ENCODE measurements at places on chromosomes 13 and 19.
A peak's percentile ranks its signal among the peaks of the same experiment; 100 is the strongest.

- no peak for DNase-seq
Observed at GRCh38 chr13:28621449-28621848, 37.5 kb upstream of the POMP start.

DNA sequence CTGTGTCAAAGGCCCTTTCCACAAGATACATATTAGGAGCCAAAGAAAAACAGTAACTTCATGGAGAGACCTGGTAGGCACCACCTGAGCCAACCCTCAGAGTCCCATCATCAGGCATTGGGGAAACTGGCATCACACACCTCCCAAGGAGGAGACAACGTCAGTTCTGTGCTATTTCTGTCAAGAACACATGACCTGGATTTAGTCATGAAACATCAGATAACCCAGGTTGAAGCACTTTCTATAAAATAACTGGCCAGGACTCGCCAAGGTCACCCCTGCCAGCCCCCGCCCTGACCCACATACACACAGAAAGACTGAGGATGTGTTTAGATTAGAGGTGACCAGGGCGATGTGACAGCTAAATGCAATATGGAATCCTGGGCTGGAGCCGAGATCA, 35.6 kb downstream of the COL4A1 start:
- DNase-seq = no peak

DNA sequence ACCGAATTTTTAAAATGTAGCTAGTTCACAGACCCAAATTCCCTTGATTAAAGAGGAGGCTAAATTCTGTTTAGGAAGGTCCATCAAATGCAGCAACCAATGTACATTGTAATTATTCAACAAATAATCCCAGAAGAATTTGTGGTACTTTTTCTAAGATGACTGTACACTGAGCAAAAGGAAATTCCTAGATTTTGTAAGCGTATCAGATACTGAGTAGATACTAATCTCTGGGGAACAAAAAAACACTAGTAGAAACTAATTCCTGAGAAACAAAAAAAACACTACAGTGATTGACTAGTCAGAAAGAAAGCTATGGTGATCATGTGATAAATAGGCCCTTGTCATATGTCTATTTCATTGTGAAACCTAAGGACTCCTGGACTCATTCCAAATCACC, 246.1 kb downstream of the PCDH17 start:
- DNase-seq = no peak

DNA sequence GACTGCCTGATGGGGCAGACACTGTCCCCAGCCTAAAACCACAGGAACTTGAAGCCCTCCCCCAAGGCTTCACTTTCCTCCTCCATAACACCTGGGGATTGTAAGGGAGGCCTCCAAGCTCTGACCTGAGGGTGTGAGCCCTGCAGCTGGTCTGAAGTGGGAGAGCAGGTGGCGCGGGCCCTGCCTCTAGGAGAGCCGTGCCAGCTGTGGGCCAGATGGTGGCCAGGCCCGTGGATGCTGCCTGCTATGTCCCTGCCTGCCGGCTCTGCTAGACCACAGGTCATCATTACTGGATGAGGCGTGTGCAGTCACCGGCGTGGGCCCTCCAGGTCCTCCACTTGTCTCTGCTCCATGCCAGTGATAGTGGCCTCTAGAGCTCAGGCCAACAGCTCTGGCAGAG, 3.5 kb upstream of the KLHL26 start:
- DNase-seq = no peak

DNA sequence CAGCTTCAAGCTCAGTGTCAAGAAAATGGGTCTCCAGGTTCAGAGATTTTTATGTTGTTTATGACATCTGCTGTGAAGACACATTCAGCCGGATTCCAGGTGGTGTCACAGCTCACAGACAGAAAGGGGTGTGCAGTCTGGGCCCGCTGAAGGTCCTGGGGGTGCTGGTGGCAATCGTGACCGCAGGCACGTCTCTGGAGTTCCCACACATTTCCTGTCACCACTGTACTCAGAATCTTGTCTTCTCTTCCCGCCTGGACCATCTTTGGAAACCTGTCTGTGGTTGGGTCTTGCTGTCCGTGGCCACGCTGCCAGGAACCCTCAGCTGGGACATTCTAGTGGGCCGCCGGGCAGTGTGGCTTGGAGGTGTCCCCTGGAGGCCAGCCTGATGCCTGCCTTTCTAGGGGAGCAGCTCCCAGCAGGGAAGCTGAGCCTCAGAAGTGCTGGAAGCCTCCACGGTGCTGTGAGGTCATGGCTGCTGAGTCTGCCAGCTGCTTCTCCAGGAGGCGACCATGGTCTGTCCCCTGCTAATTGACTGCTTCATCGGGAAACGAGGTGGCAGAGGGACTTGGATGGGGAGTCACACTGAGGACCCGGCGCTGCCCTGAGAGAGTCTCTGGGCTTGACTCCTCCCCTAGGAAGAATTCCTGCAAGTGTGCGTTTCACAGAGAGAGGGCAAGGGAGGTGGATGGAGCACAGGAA, 3.7 kb downstream of the TEX29 start:
- DNase-seq = no peak

- DNase-seq = peak; percentile 66
Observed at GRCh38 chr13:63910511-63910910, 2494.9 kb upstream of the PCDH20 start.

DNA sequence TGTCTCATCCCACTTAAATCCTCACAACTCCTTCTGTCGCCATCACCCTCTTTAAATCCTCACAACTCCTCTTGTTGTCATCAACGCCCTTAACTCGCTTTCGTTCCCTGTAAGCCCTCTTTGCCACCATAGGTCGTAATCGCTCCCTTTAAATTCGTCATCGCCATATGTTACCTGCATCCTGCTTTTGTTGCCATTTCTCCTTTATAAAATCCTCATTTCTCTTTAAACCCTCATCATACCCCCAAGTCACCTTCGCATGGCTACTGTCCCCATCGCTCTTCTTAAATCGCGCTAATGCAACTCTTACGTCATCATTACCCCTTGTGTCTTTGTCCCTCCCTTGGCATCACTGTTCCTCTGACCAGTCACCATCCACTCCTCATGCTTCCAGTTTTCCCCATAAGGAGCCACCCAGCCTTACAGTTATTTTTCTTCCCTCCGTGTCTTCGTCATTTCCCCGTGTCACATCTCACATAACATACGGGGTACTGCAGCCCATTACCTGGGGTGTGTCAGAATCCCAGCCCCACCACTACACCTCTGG, 539 bp downstream of the PLD3 start:
- peak; percentile 39 for DNase-seq

- no peak for DNase-seq
Observed at GRCh38 chr13:52686376-52686775, 33.7 kb downstream of the SUGT1 start.

- DNase-seq = peak; percentile 83
Observed at GRCh38 chr13:44191504-44192171, 182.0 kb upstream of the SERP2 start.

GRCh38 chr13:25466880-25467279, 95.1 kb downstream of the ATP8A2 start:
- DNase-seq = no peak

GRCh38 chr19:32812036-32812435, 57.5 kb downstream of the SLC7A9 start:
- no peak for DNase-seq

DNA sequence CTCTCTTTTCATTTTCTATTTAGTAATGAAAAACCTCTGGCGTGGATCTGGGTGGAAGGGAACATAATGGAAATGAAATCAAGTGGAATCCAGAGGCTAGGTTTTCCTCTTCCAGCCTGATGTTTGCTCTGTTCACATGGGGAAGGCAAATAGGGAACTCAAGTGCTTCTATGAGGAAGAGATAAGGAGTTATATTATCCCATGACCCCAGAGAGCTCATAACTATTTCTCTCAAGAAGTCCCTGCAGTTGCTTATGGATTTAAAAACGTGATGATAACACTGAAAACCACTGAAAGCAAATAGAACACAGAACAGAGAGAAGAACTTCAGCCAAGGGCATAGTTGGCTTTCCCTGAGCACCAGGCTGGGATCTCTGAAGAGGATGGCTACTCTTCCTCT, 157.8 kb downstream of the B3GLCT start:
- DNase-seq = no peak

GRCh38 chr13:109196948-109197347, 567.5 kb downstream of the MYO16 start:
- peak; percentile 67 for DNase-seq

DNA sequence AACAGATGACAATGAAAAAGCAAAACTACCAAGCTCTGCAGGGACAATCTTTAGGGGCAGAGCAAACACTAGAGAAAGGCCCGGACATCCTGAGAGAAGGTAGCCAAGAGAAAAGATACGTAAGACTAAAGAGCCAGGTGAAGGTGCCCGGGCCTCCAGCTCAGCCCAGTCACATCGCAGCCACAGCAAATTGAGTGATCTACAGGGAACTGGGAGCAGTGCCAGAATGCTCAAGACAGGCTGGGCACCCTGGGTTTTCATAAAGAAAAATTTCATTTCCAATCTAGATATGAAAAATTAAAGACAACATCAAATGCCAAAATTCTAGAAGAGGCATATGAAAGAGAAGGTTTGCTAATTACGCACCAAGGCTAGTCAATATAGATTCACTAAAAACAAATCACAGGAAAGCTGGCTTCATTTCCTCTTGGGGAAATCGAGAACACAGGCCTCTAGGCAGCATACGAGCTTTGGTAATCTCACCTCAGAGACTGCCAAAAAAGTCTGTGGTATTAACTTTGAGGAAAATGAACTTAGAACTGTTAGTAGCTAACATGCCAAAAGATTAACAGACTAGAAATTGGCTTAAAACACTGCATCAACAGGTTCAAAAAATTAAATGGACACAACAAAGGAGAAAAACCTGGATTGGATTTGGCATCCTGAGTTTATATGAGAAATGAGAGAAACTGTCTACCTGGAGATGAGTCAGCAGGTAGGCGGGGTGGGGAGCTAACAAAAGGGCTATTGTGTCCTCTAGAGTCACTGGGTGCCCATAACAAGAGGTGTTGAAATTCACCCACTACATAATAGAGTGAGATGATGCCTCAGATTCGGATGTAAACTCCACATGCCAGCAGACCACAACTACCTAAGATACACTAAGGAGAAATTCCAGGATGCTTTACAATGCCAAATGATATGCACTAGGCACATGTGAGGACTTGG, 6.6 kb downstream of the ANKRD10 start:
- no peak for DNase-seq

DNA sequence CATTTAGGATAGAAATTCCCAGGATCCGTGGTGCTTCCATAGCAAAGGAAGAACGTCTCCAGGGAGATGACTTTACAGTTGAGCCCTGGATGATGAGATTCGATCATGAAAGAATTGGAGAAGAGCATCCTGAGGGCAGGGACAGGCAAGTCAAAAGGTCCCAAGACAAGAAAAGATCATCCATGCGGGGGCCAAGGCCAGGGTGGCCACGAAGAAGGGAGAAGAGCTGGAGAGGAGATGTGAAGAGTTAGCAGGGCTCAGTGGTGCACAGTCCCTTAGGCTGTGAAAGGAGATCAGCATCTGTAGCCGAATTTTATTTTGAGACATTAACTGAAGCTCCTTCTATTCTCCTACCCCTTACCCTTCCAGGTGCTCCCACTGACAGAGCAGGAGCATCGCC, 28.9 kb downstream of the OR10H4 start:
- DNase-seq = no peak

GRCh38 chr13:22925881-22926747, 254.7 kb upstream of the SGCG start:
- DNase-seq = peak; percentile 27

DNA sequence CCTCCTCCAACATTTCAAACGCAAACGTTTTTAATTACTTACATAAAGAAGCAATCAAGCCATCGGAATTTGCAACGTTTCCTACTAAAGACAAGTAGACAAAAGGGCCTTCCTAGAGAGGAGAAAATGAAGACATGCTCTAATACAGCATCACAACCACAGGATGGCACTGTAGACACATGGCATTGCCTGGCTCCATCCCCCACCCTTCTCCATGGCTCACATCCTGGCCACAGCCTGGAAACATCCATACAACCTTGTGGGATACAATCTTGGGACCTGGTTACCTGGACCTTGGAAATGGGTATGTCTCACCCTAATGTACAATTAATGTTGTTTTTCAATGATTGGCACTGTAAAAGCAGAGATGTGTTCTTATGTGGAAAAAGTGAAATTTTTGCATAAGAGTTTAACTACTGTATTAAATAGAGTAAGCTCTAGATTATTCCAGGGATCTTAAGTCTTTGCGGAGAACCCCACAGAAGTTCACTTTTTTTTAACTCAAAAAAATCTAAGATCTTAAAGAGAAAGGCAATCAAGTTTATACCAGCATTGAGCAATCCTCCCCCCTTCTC, 21.5 kb downstream of the EBPL start:
- DNase-seq = peak; percentile 77

- DNase-seq = no peak
Observed at GRCh38 chr13:30371649-30372265, 50.5 kb upstream of the UBE2L5 start.

DNA sequence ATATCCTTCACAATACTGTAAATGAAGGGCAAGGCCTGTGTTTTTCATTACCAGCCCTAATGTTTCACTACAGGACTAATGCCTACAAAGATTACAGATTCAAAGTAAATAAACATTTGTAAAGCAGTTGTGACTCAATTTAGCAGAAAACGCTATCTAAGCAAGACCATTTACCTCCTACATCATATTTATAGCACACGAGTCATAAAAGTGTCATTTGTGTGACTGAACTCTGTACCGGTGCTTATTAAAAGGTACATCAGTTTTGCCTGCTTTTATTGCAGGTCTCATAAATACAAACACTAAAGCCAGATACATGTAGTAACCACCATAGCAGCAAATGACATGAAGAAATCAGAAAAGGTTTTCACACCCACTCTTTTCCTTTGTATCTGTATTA, 61.5 kb upstream of the SLC15A1 start:
- DNase-seq = no peak

- DNase-seq = no peak
Observed at GRCh38 chr13:106373989-106374572, 161.4 kb downstream of the EFNB2 start.

DNA sequence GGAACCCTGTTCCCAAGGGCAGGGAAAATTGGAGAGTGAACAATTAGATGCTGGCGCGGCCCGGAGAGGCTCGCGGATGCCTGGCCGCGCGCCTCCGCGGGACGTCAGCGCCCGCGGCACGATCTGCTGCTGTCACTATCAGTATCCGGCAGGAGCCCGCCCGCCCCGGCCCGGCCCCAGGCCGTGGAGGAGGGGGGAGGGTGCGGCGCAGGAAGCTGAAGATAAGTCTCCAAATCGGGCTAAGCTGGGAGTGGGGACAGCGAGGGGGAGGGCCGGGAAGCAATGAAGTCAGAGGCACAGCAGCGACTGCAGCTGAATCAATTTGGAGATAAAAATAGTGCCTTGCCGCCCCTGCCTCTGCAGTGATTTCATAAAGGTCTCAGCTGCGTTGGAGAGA, 441.5 kb upstream of the KLF12 start:
- DNase-seq = peak; percentile 86

Measured in neural progenitor cell (in vitro differentiated cells).